Mucosa of gallbladder (tissue), 1 donor: ENCODE measurements at places on chromosomes 11 and 22.

- no peak for DNase-seq
Observed at GRCh38 chr11:7656704-7657103, 16.6 kb downstream of the CYB5R2 start.

- no peak for DNase-seq
Observed at GRCh38 chr11:117574551-117574950, 222.5 kb downstream of the DSCAML1 start.

GRCh38 chr11:71937826-71938225, 9.0 kb downstream of the RNF121 start:
- DNase-seq, result no peak

DNA sequence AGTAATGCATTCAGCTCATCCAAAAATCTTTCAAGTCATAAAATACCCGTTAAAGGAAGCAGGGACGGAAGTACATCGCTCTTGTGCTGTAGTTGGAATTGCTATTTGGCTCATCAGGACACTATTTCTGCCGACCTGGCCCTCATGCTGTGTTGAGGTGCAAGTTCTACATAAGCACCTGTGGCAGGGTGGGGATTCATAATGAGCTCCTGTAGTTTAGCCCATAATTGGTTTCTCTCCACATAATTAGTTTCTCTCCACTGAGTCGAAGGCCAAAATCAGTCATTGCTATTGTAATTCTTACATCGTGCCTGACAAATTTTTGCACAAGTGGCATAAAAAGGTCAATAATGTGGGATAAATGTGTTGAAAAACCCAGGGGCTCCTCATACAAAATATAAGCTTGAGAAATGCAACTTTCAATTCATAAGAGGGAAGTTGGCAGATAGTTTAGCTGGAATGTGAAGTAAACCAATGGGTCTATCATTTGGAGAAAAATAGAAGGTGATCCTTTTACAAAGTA, 14.9 kb upstream of the ISX start:
- no peak for DNase-seq

DNA sequence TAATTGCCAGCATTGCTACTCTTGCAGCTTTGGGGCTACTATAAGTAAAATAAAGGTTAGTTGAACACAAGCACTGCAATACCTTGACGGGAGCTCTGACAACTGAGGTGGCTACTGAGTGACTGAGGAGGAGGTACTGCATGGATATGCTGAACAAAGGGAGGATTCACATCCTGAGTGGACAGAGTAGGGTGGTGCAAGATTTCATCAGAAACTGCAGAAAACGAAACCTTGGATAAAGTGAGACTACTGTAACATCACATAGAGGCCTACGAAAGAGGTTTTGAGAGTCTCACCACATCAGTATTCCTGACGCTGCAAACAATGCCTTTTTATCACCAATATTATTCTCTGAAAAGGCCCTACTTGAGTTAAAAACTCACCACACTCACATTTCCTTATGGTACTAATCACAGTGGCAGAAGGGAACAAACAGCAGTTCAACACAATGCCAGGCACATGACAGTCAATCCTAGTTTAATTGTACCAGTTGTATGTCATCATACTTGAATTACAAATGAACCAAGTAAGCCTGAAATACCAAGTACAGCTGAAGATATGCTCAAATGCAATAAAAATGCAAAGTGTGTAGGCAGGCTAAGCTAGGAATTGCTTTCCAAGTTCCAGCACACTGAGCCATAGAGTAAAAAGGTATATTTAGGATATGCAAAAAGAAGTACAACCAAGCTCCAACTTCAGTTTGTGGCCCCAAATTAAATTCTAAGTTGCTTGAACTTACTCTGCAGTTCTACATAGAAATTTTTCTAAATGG, 4.0 kb upstream of the GPR83 start:
- no peak for DNase-seq

- no peak for DNase-seq
Observed at GRCh38 chr11:9790703-9791102, 126.8 kb downstream of the SWAP70 start.

DNA sequence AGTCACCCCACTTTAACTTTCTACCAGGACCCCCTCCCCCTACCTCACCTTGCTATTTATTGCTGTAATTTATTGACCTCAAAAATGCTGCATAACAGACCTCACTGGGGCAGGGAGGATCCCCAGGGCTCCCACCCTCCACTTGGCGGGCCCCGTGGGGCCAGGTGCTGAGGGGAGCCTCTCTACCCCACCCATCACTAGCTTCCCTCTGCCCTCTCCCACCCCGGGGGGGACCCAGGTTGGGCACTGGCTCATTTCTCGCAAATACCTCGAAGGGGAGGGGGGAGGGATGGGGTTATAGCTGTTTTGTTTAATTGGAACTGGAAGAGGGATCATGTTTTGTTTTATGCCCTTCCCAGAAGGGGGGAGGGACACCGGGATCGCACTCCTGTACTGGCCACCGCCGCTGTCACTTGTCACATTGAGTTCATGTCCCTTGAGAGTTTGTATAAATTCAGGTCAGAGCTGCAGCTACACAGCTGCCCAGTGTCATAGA, 16.3 kb upstream of the TMEM191C start:
- DNase-seq, result peak; percentile 5

DNA sequence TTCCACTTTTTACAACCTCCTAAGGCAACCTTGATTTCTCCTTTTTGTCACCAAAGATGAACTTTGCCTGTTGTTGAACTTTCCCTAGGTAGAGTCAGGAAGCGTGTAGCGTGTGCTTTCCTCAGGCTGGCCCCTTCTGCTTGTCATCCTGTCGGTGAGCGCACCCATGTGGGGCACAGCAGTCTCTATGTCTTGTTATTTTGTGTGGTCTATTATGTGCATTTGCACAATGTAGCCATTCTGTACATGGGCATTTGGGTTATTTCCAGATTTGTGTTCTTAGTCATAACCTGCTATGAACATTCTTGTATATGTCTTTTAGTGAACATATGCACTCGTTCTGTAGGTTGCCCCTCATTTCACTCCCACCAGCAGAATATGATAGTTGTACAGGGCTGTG, 34.9 kb downstream of the CABIN1 start:
- DNase-seq, result no peak

DNA sequence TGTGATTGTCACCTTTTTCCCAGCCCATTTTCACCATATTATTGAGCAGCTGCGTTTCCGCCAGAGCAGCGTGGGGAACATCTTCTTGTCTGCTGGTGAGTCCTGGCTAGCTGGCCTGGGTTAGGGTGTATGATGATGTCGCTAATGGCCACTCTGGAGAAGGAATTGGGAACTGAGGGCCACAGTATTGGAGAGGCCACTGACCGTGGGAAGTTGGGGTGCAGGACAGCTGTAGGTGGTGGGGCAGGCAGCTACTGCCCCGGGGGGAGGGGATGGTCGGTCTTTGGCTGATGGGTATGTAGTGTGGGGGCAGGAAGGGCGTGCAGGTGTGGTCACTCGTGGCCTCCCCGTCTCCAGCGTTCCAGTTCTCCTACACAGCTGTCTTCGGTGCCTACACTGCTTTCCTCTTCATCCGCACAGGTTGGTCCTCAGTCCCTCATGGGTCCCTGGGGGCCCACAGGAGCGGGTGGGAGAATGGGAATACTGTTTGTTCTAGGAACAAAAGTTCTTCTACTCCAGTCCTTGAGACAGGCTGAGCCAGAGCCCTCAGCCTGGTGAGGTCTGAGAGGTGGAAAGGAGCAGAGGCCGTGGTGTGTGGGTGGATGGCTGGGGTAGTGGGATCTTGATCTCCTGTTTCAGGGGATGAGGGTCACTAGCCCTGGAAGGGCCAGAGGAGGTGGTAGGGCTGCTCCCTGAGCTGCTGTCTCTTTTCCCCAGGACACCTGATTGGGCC, 2.1 kb downstream of the RCE1 start:
- DNase-seq, result no peak

GRCh38 chr11:67614730-67615714, 8.3 kb downstream of the NDUFV1 start:
- no peak for DNase-seq

DNA sequence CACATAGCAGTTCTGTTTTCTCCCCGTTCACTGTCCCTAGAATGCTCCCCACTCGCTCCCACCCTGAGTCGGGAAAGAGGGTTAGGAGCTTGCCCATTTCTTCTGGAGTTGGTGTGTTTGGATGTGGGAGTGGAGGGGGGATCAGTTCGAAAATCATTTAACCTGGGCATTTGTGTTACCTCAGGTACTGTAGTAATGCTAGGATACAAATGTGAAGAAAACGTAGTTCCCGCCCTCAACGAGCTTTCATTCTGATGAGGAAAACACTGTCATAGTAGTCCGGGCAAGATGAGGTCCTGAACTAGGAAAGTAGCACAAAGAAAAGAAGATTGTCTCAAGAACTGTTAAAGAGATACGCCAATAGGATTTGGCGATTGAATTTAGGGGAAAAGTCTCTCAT, 539 bp downstream of the SDHD start:
- DNase-seq, result no peak

DNA sequence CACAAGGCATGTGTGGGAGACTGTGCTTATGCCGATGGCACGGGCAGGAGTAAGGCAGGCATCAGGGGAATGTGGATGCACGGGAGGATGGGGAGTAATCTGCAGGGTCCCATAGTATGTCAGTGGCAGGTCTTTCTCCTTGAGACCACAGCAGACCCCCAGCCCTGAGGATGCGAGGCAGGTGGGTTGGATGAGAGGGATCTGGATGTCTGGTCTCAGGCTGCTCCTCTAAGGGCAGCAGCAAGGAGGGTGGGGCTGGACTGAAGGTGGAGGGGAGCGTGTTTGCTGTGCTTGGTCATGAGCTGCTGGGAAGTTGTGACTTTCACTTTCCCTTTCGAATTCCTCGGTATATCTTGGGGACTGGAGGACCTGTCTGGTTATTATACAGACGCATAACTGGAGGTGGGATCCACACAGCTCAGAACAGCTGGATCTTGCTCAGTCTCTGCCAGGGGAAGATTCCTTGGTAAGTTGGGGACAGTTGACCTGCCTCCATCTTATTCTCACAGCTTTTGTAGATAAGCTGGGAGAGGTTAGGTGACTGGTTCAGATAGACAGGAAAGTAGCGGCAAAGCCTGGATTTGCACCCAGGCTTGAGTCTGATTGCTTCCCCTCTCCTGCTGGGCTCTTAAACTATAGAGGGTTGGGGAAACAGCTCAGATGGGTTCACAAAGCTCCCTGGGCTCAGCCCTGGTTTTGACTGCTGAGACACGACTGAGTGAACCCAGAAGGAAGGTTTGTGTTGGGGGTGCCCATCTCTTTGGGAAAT, at the start of gene APOL1:
APOL1 (plus strand) TSS at position 380 of the 769 bp plus-strand sequence. CDS start 1,823 bp downstream, outside the sequence.
- DNase-seq, result peak; percentile 68

- no peak for DNase-seq
Observed at GRCh38 chr11:33063326-33063881, 24.0 kb downstream of the TCP11L1 start.

DNA sequence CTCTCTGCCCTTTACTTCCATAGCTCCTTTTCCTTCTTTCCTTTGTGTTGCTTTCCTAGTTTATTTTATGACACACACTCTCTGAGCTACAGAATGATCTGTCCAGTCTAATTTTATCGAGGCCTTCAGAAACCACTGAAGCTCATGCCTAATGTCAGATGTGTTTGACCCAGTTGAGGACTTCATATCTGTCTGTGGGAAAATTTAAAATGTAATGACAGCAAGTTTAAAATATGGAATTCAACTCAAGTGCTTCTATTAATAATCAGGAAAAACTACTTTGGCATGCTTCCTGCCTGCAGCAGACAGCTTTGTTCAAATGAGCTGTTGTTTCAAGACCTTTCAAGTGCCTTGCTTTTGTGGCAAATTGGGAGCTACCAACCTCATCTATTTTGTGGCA, 261.8 kb upstream of the MTNR1B start:
- no peak for DNase-seq

GRCh38 chr11:748007-748359, 719 bp downstream of the TALDO1 start:
- no peak for DNase-seq

- DNase-seq, result no peak
Observed at GRCh38 chr22:37088108-37088605, 21.4 kb downstream of the TMPRSS6 start.

DNA sequence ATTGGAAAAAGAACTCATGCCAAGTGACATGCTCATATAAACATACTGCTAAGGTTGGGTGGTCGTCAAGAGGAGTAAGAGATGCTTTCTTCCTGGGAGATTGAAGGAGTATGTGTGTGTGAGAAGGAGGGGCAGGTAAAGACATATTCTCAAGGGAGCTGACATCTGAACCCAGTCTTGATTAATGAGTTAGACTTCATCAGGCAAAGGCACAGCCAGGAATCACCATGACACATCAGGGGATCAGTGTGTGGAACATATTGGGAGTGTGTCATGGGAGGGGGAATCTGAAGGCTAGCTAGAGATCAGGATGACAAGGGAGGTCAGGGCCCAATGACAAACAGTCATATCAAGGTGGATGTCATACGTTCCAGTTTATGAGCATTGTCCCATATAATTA, 14.9 kb downstream of the CNTF start:
- no peak for DNase-seq

- DNase-seq, result peak; percentile 61
Observed at GRCh38 chr11:1574238-1574932, 2.3 kb upstream of the DUSP8 start.

DNA sequence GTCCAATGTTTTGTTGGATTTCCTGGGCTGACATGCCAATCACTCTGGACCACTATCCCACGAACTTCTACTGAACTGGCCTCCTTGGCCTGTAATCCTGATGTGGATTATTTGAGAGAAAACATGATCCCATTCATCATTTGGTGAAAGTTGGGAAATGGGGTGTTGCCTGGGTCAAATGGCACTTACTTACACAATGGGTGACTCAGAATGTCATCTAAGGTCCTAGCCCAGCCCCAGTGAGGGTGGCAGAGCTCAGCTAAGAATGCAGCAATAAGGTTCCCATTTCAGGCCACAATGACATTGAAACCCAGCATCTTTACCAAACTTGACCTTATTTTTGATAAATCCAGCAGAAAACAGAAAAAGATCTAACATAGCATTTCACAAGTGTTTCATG, 8.0 kb upstream of the DSCAML1 start:
- DNase-seq, result no peak

GRCh38 chr11:118845369-118845768, 38.3 kb upstream of the CXCR5 start:
- no peak for DNase-seq

DNA sequence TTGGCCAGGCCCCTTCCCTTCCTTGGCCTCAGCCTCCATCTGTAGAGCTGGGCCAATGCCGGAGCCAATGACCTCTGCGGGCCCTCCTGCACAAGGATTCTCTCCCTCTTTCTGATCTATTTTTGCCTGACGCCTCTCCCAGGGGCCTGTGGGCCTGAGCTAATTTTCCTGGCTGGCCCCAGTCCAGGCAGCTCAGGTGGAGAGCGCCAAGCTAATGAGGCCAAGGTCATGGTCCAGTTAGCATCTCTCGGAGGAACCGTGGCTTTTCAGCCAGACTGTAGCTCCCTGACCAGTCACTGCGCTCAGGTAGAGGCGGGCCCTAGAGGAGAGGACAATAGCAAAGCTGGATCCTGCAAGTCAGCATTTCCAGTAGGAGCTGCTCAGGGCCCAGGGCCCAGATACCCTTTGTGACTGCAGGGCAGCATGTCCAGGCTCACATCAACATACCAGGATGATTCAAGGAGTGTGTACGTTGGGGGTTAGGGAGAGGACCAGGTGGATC, 43.5 kb downstream of the APOL3 start:
- no peak for DNase-seq

GRCh38 chr22:22520667-22521602, 865 bp upstream of the ZNF280A start:
- no peak for DNase-seq
